Psoas muscle (tissue), 8 donors: ENCODE measurements at places on chromosomes 16 and 17. TPM values are rescaled to one million over a fixed set of nuclear protein-coding genes. Genes with fewer than 3 reads are reported as not detected.

DNA sequence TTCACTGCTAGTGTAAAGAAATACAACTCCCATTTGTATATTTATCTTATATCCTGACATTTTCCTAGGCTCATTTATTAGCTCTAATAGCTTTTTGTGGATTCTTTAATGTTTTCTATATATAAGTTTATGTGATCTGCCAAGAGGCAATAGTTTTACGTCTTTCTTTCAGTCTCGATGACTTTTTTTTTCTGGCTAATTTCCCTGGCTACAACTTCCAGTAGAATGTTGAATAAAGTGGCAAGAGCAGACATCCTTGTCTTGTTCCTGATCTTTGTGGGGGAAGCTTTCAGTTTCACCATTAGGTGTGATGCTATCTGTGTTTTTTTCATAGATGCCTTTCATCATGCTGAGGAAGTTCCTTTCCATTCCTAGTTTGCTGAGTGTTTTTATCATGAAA is 43.9 kb upstream of the ABCA3 start:
- DNase-seq: no peak

SPATA22 gene
- 0.12 TPM for polyA plus RNA-seq

GRCh38 chr17:65780111-65780510 is 218.7 kb upstream of the AXIN2 start:
- DNase-seq: no peak

DCXR gene
- polyA plus RNA-seq: 158 TPM

CCDC92B gene
- 0.04 TPM for polyA plus RNA-seq

DNA sequence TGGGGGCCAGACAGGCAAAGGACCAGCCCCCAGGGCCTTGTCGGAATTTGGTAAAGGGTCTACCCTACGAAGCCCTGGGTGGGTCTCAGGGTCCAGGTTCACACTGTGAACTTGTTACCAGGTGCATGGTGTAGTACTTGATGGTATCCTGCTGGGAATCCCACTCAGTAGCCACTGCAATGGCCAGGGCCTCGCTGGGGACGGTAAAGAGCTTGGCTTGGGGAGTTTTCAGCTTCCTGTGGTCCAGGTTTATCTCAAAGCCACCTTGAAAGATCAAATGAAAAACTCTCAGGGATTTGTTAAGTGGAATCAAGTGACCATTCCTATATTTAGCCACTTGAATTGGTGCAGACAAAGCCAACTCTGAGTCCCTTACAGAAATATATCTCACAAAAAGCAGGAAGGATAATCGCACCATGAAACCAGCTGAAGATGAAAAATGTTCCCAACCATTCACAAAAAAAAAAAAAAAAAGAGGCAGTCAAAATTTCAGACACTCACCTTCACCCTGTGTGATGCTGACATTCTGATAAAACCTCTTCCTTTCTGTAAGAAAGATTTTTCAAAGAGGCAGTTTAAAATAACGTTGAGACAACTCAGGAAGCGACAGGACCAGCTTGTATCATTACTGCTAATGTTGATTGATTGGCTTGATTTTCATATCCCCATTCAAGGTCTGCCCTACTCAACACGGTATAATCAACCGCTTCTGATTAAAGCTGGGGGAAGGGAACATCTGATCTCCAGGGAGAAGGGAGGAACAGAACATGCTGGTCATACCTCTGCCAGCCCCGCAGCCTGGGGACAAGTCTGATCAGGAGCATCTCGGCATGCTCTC is 10.6 kb downstream of the ATPAF2 start:
- DNase-seq: no peak

DNA sequence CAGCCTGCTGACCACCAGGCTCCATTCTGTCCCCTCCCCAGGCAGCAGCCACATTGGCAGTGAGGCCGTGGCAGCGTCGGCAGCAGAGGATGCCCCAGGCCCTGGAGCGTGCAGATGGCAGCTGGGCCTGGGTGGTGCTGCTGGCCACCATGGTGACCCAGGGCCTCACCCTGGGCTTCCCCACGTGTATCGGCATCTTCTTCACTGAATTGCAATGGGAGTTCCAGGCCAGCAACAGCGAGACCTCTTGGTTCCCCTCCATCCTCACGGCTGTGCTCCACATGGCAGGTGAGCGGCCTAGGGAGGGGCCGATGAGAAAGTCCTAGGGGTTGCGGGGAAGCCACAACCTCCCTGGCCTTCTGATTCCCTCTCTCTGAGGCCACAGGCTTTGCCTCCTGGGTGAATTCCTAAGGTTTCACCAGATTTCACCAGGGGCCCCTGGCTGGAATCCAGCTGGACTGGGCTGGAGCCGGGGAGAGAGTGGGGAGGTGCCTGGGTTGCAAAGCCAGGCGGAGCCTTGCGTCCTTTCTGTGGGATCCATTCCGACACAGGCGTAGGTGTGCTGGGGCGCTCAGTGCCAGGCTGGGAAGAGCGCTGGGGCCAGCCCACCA is 5.9 kb downstream of the SLC16A5 start:
- no peak for DNase-seq

C17orf113 gene
- 0.08 TPM for polyA plus RNA-seq

DNA sequence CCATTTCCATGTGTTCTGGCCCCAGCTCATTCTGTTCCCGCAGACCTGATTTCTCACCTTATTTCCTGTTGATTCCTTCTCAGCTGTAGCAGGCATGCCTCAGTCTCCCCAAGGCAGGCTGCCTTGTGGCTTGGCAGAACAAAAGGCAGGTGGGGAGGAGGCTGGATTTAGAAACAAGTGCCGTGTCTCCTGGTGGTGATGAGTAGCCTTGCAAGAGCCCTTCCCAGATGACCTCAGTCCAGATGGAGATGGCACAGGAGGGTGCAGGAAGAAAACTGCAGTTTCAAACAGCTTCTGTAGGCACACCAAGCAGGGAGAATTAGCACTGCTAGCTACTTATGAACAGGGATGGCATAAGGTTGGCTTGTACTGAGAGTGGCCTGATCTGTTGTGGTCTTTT is 64.6 kb downstream of the ARHGAP44 start:
- no peak for DNase-seq

DNA sequence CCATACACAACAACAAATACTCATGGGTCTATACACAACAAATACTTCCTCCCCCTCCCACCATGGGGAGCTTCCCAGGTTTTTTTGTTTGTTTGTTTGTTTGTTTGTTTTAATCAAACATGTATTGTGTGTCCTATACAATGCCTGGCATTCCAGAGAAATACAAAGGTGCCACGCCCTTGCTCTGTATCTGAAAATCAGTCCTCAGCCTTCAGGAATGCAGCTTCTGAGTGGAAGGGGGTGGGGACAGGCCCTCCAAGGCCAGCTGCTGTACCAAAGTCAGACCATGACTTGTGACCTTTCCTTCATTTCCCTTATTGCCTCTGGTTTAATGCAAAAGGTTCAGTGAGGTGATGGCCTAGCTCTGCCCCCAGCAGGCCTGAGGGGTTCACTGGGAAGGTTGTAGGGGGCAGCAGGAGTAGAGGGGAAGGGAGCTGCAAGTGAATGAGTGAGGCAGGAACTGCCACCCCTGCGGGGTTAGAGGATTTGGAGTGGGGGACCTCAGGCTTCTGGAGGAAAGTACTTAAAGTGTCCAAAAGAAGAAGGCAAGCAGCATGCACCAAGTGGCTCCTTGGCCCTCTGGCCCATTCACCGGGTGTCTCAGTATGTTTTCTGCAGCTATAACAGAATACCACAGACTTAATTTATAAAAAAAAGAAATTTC is 105.2 kb downstream of the CLEC16A start:
- DNase-seq: no peak

SLFN12L gene
- polyA plus RNA-seq: 0.10 TPM
